ENCODE measurements at places on chromosomes 6 and 20. TPM values are rescaled to one million over a fixed set of nuclear protein-coding genes. Genes with fewer than 3 reads are reported as not detected.
A peak's percentile ranks its signal among the peaks of the same experiment; 100 is the strongest.

RSPO3 gene
- total RNA-seq, result not detected

SLC32A1 gene
- 0.87 TPM for total RNA-seq

SLC17A2 gene
- total RNA-seq, result not detected

XRN2 gene
- 159 TPM for total RNA-seq

MAFB gene
- 1.8 TPM for total RNA-seq

GRCh38 chr6:111033628-111034289 is 51.9 kb downstream of the RPF2 start:
- DNase-seq, result peak; percentile 58

DNA sequence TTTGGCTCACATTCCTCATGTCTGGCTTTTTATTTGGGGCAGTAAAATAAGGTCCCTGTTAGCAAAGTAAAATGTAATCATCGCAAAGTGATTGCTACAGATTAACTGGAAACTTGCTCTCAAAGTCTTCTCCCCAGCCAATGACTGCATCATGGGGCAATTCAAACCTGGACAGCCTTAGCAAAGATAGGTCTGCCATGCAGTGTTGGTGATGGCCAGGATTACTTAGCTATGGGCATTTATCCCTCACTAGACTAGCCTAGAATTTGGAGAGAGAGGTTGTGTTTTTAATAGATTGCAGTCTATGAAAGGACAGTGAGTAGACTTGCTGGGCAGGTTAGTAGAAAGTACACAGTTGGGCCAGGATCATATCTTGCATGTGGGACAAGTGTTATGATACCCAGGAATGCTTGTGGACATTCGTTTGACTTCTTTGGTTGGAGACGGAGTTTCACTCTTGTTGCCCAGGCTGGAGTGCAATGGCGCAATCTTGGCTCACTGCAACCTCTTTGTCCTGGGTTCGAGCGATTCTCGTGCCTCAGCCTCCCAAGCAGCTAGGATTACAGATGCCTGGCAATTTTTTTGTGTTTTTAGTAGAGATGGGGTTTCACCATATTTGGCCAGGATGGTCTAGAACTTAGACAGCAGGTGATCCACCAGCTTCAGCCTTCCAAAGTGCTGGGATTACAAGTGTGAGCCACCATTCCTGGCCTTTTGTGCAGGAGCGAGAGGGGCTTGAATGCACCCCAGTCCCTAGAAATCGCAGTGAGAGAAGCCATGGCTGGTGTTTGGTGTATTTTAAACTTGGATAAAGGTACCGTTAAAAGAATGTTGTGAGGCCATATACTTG is 3.4 kb downstream of the RPS12 start:
- DNase-seq, result no peak

- DNase-seq, result peak; percentile 91
These were observed 258.7 kb downstream of the LRFN2 start for GRCh38 chr6:40328386-40328985.

DNA sequence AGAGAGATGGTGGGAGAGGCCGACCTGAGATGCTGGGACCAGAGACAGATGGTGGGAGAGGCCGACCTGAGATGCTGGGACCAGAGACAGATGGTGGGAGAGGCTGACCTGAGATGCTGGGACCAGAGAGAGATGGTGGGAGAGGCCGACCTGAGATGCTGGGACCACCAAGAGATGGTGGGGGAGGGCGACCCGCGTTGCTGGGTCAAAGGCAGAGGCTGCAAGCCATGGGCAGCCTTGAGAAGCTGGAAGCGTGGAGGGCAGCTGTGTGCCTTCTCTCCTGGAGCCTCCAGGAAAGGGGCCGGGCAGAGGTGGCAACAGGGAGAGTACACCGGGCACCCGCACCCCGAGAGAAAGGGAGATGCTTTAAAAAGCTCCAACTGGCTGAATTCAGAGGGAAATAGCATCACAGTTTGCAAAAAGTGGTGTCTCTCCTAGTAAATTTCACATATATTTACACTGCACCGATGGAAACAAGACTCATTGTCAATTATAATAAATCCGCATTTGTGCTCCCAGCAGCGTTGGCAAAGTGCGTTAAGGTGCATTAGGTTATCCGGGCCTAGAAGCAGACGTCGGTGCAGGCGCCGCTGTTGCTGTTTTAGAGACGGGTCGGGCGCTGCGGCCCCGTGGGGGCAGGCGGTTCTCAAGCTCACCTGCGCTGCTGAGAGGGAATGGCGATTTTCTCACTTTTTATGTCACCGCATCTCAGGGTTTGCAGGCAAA is 132.4 kb downstream of the DLL1 start:
- DNase-seq, result no peak

GRCh38 chr6:125236536-125237327 is 65.0 kb downstream of the HDDC2 start:
- DNase-seq, result no peak

GRCh38 chr6:136208783-136209182 is 41.3 kb downstream of the MTFR2 start:
- peak; percentile 60 for DNase-seq

- DNase-seq, result no peak
These were observed 170.5 kb upstream of the CST7 start for GRCh38 chr20:24778585-24779031.

DNA sequence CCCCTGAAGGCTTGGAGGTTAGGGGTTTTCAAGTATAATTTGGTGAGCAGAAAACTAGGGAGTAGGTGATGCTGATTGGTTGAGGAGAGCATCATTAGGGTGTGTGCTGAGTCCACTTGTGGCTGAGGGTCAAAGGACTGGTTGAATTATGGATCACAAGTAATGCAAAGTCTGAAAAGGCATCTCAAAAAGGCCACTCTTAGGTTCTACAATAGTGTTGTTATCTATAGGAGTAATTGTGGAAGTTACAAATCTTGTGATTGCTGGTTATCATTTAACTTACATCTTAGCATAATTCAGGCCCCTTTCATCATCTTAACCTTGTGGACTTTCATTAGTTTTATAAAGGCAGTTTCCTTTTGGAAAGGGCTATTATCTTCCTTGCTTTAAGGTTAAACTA is 60.8 kb downstream of the UBR2 start:
- no peak for DNase-seq

DNA sequence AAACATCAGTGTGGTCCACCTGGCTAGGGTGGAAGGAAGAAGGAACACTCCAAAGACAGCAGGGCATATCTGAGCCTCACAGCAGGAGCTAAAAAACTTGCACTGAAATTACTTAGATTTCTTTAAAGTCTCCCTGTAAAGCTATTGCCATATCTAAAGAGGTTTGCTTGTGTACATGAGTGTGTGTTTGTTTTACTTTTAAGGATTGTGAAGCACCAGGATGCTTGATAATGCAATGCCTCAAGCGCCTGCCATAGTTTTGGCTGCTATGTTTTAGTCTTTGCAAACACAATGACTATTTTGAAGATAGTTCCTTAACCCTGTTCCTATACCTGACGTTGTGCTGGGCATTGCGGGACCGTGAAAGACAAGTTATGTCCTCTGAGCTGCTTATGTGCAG is 65.0 kb downstream of the ID4 start:
- DNase-seq, result no peak

DNA sequence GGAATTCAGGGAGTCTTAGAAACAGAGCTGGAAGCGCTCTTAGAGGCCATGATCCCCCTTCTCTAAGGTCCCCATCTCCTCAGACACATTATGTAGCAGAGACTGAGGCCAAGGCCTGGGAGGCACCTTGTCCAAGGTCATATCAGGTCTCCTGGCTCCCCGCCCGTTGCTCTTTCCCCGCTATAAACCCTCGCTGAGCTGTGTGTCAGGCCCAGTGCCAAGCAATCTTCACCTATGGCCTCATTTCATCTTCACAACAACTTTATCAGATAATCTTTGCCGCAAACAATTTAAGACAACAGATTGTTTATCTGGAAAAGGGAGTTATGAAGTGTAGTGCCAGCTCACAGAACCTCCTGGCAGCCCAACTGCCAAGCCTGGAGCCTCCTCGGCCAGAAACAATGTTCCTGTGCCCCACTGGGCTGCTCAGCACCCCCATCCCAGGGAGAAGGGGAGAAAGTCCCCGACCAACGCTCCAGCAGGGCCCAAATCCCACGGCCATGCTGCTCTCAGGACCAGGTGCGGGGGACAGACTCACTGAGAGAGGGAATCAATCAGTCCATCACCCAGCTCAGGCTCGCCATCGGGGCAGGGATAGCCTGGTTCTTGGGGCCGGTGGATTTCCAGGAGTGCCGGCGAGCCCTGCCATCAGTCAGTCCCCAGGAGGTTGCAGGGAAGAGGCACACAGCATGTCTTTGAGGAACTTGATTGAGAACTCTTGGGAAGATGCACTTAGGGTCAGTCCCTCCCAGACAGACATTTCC is 16.9 kb upstream of the FANCE start:
- DNase-seq, result no peak

- no peak for DNase-seq
These were observed 5.1 kb upstream of the ADAM33 start for GRCh38 chr20:3686867-3687321.

- DNase-seq, result peak; percentile 96
These were observed at the start of gene PPT2 for GRCh38 chr6:32153564-32154513. TSS of gene PPT2 (plus strand) at chr6:32154141. CDS start at chr6:32154595, 454 bp downstream.

GRCh38 chr6:136719280-136720044 is 72.8 kb downstream of the MAP3K5 start:
- DNase-seq, result no peak

DNA sequence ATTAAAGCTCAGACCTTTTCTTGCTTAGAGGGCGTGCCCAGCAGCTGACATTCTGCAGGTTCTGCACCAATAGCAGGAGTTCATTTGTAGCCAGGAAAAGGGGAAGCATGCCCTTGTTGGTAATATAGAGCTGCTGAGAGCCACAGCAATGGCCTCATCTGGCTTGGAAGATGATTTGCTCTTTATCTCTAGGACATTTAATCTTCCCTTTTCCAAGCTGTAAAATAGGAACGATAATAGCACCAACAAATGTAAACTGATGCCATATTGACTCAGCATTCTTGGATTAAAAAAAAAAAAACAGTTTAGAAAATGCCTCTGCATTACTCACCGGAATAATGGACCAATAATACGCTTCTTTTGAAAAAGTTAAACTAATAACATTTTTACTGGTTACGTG is 93.4 kb upstream of the SLC2A12 start:
- peak; percentile 42 for DNase-seq

Measured in GM23338 (cell line).